ENCODE measurements at places on chromosomes 5 and 9. TPM values are rescaled to one million over a fixed set of nuclear protein-coding genes. Genes with fewer than 3 reads are reported as not detected.

DNA sequence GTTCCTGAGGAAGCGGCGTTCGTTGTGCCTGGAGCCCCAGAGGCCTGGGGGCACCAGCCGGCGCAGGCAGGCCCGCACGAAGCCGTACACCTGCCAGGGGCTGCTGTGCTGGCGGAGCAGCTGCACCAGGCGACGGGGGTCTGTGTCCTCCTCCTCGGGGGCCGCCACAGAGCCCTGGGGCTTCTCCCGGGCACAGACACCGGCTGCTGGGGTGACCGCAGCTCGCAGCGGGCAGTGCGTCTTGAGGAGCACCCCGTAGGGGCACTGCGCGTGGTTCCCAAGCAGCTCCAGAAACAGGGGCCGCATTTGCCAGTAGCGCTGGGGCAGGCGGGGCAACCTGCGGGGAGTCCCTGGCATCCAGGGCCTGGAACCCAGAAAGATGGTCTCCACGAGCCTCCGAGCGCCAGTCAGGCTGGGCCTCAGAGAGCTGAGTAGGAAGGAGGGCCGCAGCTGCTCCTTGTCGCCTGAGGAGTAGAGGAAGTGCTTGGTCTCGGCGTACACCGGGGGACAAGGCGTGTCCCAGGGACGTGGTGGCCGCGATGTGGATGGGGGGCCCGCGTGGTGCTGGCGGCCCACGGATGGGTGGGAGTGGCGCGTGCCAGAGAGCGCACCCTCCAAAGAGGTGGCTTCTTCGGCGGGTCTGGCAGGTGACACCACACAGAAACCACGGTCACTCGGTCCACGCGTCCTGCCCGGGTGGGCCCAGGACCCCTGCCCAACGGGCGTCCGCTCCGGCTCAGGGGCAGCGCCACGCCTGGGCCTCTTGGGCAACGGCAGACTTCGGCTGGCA lies 1.3 kb downstream of the TERT start:
- no peak overlapping the region for H3K27ac ChIP-seq
- no peaks in the 10 kb centered on the region for H3K36me3 ChIP-seq
- no peak for DNase-seq
- peaks cover 5% of the 10 kb centered on the region for H3K27me3 ChIP-seq
- no peaks in the 10 kb centered on the region for H3K4me1 ChIP-seq

DNA sequence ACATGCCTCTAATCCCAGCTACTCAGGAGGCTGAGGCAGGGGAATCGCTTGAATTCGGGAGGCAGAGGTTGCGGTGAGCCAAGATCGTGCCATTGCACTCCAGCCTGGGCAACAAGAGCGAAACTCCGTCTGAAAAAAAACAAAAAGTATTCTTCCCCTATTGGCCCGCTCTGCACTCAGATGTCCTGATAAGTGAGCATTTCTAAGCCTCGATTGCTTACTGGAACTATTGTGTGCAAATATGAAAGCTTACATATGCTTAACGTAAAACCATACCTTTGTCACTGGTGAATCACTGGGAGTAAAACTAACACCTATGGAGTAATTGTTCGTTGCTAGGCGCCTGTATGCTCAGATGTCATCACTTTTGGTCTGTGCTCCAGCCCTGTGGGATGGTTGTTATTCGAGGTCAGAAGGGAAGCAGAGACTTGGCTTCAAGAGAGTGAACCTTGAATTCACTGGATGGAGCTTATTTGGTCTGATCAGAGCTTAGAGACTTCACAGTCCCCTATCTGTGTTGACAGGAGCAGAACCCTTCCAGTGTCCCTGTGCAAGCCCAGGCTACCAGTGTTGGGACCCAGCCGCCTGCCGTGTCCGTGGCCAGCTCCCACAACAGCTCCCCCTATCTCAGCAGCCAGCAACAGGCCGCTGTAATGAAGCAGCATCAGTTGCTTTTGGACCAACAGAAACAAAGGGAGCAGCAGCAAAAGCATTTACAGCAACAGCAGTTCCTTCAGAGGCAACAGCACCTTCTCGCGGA lies 25.3 kb upstream of the LTC4S start:
- no peak for DNase-seq
- peaks cover 23% of the 10 kb centered on the region for H3K4me1 ChIP-seq
- no peak overlapping the region for H3K27ac ChIP-seq
- no peak overlapping the region for H3K4me3 ChIP-seq
- H3K36me3 ChIP-seq, result peaks cover 19% of the 10 kb centered on the region

Gene TOMM5
- 113 TPM for total RNA-seq

Gene PCDHB13
- 0.26 TPM for total RNA-seq

Gene SPINK13
- not detected for total RNA-seq

Gene WNT8A
- total RNA-seq, result not detected

Gene FOXD4
- 0.26 TPM for total RNA-seq

Gene PKD2L2
- total RNA-seq, result 0.26 TPM
